Stimulated activated CD8-positive, alpha-beta memory T cell treated with anti-CD3 and anti-CD28 coated beads, Interleukin-7, amount 100 ng/mL, for 1 hour (primary cell): ENCODE measurements at places on chromosomes 2 and 18.

DNA sequence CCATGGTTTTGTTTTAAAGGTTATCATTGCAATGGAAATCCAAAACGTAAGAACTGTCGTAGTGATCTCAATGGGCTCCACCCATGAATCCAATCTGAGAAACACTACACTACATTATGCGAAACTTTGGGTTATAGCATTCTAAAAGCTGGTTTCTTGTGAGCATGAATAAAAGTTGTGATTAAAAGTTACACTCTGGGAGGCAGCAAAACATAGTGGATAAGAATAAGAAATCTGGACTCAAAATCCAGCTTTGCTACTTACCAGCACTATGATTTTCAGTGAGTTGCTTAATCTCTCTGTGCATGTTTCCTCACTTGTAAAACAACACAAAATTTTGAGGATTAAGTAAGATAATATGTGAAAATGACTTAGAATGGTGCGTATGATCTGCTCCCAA lies 25.7 kb upstream of the THOC1 start:
- no peak for DNase-seq

DNA sequence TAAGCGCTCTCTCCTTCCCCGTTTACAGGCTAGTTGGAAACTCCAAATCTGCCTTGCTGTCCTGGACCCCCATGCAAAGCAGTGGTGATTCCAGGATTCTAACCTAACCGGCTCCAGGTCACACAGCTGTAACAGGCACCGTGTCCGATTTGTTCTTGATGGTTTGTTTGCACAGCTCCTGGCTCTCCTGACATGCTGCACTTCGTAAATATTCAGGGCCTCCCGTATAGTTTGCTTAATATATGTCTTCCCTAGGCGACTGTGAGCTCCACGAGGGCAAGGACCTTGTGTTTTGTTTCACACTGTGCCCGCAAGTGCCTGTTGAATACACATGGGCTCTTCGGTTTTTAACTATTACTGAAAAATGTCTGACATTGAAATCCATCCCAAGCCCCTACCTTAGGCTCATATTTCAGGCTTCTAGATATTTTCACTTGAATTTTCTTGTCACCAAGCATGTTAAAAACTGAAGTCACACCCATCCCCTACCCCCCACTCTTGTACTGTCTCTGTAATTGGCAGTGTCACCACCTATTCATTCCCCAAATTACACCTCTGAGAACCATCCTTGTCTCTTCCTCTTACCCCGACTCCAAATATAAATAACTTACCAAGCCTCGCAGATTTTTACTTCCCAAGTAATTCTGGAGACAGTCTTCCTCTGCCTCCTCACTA lies 1.0 kb upstream of the PUM2 start:
- no peak for DNase-seq

DNA sequence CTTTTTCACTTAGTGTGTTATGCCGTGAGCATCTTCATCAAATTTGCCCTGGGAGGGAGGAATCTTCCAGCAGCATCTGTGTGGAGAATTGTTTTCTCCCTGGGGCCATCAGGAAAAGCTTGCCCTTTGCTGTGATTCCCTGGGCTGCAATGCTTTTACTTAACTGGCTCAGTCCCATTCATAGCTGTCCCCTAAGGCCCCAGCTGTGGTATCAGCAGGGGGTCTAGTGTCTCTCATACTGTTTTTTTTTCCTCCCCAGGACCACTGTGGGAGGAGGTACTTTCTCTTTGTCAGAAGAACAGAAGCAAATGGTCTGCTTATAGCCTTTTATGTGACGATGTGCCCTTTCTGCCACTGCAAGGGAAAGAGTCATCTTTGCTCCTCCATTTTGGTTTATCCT lies 176.8 kb upstream of the CELF4 start:
- DNase-seq = no peak

- no peak for DNase-seq
These were observed 501.5 kb downstream of the BCL11A start for GRCh38 chr2:60051991-60052390.

DNA sequence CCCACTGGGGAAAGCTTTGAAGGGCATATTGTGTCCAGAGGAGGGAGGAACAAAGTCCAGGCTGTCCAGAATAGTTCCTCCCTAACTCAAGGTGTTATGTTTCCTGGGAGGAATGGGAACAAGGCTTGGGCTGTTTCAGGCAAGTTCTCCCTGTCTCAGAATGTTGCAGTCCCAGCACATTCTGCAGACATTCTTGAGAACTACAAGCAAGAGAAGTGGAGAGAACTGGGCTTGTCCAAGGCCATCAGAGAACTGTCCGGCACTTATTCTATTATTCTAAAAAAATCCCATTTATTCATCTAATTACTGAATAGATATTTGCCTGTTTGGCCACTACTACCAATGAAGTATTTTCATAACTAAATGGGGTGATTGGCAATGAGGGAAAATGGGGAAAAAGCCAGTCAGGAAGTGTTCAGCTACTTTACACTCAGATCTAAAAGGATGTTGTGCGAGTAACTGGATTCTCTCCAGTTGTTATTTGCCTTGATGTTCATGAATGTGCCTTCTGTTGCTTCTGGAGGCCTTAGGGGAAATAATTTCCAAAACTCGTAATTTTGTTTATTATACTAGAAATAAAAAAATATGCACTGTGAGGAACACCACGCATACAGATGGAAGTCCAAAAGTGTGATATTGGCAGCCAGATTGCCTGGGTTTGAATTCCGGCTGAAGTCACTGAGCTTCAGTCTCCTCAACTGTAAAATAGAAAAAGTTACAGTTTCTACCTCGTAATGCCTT lies 300.1 kb upstream of the RND3 start:
- DNase-seq = no peak

- DNase-seq = no peak
These were observed 6.8 kb upstream of the CREB1 start for GRCh38 chr2:207523005-207523404.

GRCh38 chr2:72439892-72440291 lies 292.2 kb upstream of the CYP26B1 start:
- no peak for DNase-seq

GRCh38 chr2:173874003-173874893 lies 90.9 kb downstream of the SP3 start:
- DNase-seq = no peak

GRCh38 chr2:198444800-198445287 lies 640.5 kb downstream of the PLCL1 start:
- no peak for DNase-seq

- DNase-seq = no peak
These were observed 157.0 kb downstream of the NYAP2 start for GRCh38 chr2:225556461-225556860.

DNA sequence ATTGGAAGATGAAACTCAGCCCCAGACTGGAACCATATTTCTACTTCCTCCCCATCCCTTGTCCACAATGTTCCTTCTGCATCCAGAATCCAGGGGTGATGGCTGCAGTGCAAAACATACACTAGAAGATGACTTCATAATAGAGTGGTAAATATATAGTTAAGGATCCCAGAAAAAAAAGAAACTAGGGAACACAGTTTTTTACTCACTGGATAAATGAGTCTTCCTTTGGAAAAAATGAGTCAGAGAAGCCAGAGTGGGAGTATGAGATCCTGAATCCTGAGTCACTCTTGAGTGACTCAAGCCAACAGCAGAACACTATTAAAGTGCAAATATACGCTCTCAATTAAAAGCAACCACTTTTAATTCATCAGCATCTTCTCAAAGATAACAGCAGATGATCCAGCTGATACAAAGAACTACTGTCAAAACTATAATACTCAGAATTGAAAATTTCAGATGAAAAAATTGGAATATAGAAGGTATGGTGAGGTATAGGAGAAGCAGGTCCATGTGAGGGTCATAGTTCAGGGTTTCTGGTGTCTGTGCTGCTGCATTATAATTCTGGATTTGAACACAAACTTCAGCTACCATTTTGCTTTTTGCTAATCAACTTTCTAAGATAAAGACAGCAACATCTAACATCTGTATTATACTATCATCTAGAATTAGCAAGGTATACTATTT lies 987.2 kb upstream of the CDH2 start:
- no peak for DNase-seq

- no peak for DNase-seq
These were observed 380.7 kb downstream of the RBM43 start for GRCh38 chr2:150880986-150881385.

DNA sequence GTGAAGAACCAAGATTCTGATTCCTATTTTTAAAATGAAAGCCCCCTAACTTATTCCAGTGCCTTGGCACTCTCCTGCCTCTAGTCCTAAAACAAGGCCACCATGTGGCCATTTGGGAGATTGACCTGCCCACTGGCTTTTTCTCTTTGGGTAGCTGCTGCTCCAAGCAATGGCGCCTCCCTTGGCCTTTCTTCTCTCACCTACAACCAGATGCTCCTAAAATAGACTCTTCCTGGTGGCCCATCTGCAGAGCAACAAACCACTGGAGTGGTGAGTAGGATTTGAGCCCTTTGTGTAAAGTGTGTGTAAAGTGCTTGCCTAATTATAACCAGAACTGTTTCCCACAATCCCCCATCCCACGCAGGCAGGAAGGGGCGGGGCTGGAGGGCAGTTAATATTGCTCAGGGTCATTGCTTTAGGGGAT lies 114.2 kb downstream of the FHOD3 start:
- no peak for DNase-seq

DNA sequence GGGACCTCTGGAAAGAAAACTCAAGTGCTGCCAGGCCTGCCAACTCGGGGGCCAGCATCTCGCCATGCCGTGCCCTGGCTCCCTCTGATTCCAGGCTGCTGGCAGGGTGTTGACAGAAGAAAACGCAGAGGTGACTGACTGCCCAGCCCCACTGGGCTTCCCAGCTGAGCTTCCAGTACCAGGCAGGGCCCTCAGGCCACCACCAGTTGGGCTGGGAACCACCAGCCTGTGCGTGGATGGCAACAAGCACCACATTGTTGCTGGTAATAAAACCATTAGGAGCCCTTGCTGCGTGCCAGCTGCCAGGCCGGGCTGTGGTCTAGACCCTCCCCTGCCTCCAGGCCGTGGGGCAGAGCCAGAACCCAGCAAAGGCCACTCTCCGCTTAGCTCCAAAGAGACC lies 9.2 kb downstream of the DNMT3A start:
- no peak for DNase-seq

DNA sequence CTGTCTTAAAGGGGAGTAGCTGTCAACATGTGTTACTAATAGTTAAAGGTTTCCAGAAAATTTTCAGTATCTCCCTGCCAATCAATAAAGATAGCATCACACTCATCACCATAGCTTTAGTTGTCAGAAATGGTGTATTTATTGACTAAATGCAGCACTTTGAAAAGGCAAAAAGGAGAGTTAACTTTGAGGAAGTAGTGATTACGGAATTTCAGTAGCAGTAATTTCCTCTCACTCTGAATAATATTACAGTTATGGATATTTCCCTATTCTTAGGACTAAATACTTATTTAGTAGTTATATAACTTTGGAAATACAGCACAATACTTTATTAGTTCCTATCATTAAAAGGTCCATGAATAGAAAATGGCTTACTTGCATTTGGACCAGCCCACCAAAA lies 250.5 kb downstream of the CAMKMT start:
- no peak for DNase-seq

- DNase-seq = no peak
These were observed 49.5 kb downstream of the ACTR2 start for GRCh38 chr2:65277118-65277517.

- peak; percentile 41 for DNase-seq
These were observed 73.1 kb upstream of the PXDN start for GRCh38 chr2:1817256-1818051.
